ENCODE measurements at places on chromosomes 1 and 21.
A peak's percentile ranks its signal among the peaks of the same experiment; 100 is the strongest.

DNA sequence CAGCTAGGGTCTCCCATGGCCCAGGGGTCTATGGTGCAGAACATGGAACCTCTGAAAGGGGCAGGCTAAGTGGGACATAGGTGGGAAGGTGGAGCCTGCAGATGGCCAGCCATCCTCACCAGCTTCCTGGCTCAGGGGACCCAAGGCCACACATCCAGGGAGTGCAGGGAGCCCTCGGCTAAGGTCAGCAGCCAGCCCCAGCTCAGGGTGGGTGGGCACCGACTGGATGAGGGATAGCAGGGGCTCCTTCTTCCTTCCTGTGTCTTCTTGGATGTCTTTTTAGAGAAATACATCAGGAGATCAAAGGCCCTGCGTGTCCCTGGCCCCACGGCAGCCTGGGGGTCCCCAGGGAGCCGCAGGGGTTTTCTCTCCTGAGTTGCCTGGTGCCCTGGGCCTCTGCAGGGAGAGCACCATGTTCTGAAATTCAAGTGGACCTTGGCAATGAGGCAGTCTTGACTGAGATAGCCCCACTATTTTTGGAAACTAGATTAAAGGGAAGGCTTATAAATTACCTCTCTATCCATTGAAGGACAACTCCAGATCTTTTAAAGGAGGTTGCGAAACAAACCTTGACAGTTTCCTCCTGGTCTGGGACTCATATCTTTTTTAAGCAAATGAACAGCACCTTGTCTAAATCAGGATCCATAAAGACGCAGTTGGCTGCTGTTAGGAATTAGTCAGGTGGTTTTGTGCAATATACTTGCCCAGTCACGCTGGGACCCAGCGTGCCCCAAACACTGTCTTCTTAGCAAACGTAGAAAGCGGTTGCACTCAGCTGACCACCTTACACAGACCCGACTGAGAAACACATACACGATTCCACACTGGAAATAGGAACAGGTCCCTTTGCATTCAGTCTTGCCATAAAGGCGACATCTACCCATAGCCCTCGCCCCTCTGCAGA lies 242.3 kb downstream of the TOMM20 start:
- DNase-seq, result no peak

DNA sequence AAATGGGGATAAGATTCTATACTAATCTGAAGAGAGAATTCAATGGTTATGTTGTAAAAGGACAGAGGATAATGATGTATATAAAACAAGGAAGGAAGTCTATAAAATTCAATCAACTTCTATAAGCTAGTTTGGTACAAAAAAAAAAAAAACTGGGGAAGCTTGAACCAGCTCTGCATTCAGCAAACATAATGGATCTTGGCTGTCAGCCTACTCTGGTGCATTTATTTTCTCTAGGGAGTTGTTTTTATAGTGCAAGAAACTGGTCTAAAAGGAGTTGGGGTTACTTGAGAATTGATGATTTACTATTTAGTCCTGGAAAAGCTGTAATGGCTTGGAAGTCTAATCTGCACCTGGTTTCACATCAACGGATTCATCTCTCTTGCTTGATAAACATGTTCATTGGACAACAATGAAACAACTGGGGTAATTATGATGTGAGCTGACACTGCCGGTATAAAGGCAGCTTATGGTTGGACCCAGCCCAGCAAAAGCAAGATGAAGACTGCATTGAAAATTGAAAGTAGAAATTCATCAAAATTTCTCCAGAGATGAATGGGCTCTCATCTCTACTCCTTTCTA lies 199.4 kb upstream of the NRIP1 start:
- DNase-seq, result no peak

DNA sequence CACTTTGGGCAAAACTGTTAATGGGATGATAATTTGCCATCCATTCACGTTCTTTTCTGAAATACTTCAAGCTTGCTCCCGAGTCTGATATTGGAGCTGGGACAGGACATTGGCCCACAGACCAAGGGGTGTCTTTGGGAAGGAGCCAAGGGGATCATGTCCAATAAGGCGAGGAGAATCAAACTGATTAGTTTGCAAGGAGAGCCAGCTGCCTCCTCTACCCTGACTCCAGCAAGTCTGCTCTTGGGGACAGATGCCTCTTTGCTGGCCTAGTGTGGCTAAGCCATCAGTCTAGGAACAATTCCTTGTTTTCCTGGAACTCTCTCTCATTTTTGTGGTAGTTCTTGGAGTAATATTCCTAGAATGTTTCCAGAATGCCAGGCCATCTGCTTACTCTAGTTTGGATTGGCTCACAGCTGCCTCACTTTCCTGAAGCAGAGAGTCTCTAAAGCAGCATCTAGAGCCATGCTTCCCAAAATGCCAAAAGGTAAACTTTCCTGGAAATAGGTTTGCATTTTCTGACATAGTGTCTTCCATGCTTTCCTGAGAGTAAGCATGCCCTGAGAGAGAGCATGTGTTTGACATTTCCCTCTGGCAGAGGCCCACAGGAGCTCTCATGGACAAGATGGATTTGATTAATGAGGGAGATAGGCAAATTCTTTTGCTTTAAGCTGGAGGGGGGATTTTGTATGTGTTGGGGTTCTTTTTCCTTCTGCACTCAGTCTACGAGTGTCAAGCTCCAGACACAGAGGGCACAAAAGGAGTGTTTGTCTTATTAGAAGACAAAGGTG lies 145.6 kb downstream of the GDAP2 start:
- no peak for DNase-seq

- DNase-seq, result peak; percentile 52
Observed at GRCh38 chr1:205693421-205693991, 13.2 kb upstream of the SLC45A3 start.

DNA sequence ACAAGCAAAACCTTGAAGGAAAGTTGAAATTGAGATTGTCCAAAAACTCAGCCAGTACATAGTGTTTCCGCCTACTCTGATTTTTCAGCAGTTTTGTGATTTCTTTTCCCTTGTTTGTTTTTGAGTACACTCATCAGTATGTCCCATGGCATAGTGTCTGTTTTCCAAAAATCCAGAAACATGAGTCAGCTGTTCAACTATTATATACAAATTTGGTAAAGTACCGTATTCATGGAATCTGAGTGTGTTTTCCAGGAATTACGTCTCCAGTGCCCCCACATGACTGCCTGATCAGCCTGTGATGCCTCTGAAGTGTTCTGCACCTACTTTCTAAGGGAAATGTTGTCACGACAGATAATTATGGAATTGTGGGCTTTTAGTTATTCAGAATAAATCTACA lies 186.8 kb downstream of the LTN1 start:
- no peak for DNase-seq

- DNase-seq, result no peak
Observed at GRCh38 chr1:154348429-154349076, 23.2 kb downstream of the ATP8B2 start.

- no peak for DNase-seq
Observed at GRCh38 chr1:44227211-44227610, 13.9 kb downstream of the DMAP1 start.

GRCh38 chr1:79295967-79296366 lies 289.4 kb upstream of the ADGRL4 start:
- DNase-seq, result no peak

DNA sequence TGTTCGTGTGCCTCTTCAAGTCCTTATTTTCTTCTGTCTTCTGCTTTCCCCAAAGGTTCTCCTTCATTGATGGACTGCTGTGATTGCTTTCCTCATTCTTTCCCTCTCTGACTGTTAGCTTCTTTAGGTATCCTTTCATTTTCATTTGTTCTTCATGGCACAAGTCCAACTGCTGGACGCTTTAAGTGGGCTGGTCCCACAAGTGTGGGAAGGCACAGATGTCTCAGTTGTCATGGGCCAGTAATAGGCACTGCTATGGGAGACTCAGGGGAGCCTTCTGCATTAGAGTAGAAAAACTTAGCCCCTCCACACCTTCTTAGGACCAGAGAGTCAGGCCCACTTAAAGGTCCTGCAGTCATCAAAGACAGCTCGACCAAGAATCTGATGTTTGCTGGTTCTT lies 122.3 kb upstream of the C1orf105 start:
- no peak for DNase-seq

DNA sequence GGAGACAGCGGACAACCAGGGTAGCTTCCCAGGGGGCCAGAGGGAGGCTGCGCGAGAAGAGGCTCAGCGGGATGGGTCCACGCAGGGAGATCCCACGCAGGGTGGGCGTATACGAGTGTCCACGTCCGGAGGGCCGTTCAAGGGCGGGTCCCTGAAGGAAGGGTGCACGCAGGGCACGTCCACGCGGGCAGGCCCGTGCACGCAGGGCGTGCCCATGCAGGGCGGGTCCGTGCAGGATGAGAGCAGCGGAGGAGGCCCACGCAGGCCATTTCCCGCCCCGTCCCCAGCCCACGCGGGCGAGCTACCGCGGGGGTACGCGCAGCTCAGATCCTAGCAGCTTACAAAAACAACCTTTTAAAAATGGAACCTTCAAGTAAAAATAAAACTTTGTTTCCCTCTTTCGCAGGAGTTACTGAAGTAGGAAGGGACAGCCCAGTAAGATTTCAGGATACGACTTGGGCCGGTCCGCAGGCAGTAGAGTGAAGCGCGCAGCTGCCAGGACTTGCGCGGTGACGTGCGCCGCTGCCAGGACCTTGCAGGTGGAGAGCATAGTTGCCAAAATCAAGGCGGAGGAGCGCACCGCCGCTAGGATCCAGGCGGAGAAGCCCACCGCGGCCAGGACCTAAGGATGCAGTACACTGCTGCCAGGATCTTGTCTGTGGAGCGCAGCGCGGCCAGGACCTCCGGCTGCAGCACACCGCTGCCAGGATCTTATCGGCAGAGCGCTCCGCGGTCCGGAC lies 416 bp upstream of the RNF187 start:
- DNase-seq, result peak; percentile 23

DNA sequence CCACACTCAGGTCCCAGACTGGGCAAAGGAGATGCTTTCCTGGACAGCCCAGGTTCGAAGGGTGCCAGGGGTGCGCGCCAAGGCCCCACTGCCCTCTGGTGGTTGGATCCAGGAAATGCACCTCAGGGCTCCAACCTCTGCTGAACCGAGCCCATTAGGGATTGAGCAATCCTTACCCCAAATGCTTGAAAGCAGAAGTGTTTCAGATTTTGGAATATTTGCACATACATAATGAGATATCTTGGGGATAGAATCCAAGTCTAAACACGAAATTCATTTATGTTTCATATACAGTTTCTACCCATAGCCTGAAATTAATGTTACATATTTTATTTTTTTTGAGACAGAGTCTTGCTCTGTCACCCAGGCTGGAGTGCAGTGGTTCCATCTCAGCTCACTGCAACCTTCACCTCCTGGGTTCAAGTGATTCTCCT lies 57.4 kb downstream of the SLC9A1 start:
- peak; percentile 89 for DNase-seq

GRCh38 chr1:185646202-185646683 lies 87.9 kb upstream of the HMCN1 start:
- peak; percentile 76 for DNase-seq

DNA sequence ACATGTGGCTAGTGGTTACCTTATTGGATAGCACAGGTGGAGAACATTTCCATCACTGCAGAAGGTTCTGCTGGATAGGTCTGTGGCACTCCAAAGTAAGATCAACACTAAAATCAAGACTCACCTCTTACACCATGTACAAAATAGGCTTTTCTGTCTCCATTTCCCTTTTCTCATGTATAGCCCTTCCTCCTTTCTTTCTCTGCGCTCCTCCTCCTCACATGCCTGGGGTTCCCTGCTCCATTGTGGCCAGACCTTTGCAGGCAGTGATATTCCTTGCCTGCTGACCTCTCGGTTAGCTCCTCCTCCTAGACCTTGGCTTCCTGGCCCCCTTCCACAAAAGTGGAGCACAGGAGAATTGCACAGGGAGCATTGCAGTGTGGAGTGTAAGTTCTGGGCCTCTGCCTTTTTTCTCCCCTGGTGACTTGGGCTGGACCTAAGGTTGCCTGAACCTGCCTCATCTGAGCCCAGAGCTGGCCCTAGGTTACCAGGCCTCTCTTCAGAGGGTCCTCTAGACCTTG lies 33.2 kb upstream of the RBM15 start:
- no peak for DNase-seq

GRCh38 chr21:18518054-18518481 lies 114.5 kb upstream of the TMPRSS15 start:
- DNase-seq, result no peak

GRCh38 chr1:84721152-84721551 lies 30.9 kb upstream of the SSX2IP start:
- DNase-seq, result no peak

DNA sequence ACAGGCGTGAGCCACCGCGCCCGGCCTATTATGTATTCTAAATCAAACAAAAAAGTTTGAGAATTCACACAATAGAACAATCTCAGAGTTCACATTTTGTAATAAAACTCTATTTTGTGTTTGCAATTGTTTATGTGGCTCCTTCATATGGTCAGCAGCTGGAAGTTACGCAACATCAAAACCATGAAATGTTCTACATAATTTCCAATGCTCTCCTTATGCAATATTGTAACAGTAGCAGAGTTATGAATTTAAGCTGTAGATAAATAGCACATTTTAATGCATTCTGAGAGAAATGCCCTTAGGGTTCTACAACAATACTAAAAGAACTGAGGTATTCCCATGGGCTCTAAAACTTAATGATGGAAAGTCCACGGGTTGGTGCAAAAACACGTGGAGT lies 62.3 kb upstream of the COL11A1 start:
- DNase-seq, result no peak

- no peak for DNase-seq
Observed at GRCh38 chr1:229109320-229109761, 161.6 kb upstream of the RAB4A start.

- no peak for DNase-seq
Observed at GRCh38 chr1:3359756-3360440, 94.6 kb upstream of the ARHGEF16 start.

- no peak for DNase-seq
Observed at GRCh38 chr1:63865561-63865960, 91.7 kb downstream of the ROR1 start.

- DNase-seq, result peak; percentile 27
Observed at GRCh38 chr1:82517586-82517985, 716.9 kb downstream of the ADGRL2 start.

- no peak for DNase-seq
Observed at GRCh38 chr1:10637834-10638558, 158.4 kb downstream of the CASZ1 start.

GRCh38 chr1:8189931-8190483 lies 127.9 kb upstream of the SLC45A1 start:
- no peak for DNase-seq

- no peak for DNase-seq
Observed at GRCh38 chr21:15841856-15842564, 112.2 kb downstream of the USP25 start.

- no peak for DNase-seq
Observed at GRCh38 chr21:16115461-16115860, 385.7 kb downstream of the USP25 start.

Measured in iPS-NIHi11 (cell line).